Activated CD8-positive, alpha-beta memory T cell treated with anti-CD3 and anti-CD28 coated beads for 36 hours (primary cell): ENCODE measurements at places on chromosomes 2 and 18. TPM values are rescaled to one million over a fixed set of nuclear protein-coding genes. Genes with fewer than 3 reads are reported as not detected.

CELF4 gene
- not detected for total RNA-seq

NYAP2 gene
- total RNA-seq: not detected

ZNF892 gene
- 4.3 TPM for total RNA-seq

GYPC gene
- 140 TPM for total RNA-seq

SLC11A1 gene
- 0.15 TPM for total RNA-seq

ASTL gene
- 18.1 TPM for total RNA-seq

TP53I3 gene
- 3.0 TPM for total RNA-seq
